ENCODE measurements at places on chromosomes 2 and 18.
A peak's percentile ranks its signal among the peaks of the same experiment; 100 is the strongest.

GRCh38 chr18:22694954-22695353, 238.2 kb upstream of the RBBP8 start:
- no peak for DNase-seq

- DNase-seq: no peak
Observed at GRCh38 chr18:48161911-48162698, 231.6 kb upstream of the SMAD2 start.

- no peak for DNase-seq
Observed at GRCh38 chr2:2568411-2568810, 237.3 kb upstream of the MYT1L start.

GRCh38 chr2:42371611-42372473, 10.8 kb upstream of the COX7A2L start:
- no peak for DNase-seq

GRCh38 chr2:232893834-232894233, 23.8 kb downstream of the SNORC start:
- DNase-seq: no peak

DNA sequence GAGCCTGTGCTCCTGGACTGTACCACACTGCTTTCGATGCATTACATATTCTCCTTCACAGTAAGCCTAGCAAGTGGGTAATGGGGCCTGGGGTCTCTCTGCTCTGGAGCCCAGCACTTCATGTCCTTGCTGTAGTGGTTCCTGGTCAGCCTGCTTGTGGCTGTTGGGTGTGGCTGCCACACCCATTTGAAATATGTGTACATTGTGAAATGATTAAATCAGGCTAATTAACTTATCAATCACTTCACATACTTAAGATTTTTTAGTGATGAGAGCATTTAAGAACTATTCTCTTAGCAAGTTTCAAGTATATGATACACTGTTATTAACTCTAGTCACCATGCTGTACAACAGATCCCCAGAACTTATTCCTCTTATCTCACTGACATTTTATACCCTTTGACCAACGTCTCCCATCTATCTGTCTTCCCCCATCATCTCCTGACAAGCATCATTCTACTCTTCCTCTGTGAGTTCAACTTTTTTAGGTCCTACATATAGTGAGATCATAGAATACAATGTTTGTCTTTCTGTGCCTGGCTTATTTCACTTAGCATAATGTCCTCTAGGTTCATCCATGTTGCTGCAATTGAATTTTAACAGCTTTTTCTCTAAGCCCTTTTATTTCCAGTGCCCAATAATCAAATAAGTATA, 92.1 kb downstream of the LYPD6 start:
- DNase-seq: no peak

GRCh38 chr2:195675783-195676427, 18.9 kb downstream of the SLC39A10 start:
- DNase-seq: no peak

DNA sequence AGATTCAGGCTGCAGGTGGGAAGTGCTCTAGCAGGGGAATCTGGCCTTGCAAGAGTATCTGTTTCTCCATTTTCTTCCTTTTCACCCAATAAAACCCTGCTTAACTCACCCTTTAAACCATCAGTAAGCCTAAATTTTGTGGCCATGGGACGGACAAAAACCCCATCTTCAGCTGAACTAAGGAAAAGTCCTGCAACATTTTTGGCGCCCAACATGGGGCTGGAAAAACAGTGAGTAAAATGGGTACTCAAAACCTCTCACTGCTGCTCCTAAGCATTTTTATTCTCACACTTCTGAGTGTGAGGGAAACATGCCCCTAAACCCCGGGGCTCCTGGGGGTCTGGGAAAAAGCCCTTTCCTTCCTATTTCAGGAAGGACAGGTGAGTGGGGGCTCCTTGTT, 414.3 kb downstream of the ZNF804A start:
- DNase-seq: peak; percentile 9

DNA sequence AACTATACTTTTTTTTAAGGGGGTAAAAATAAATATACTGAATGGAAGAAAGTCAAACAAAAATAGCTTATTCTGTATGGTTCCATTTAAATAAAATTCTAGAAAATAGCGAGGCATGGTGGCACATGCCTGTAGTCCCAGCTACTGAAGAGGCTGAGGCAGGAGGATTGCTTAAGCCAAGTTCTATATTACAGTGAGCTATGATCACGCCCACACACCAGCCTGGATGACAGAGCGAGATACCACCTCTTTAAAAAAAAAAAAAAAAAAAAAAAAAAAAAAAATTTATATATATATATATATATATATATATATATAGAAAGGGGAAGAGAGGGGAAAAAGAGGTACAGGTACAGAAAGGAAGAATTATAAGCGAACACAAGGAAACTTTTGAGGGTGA, 77.7 kb downstream of the MEMO1 start:
- DNase-seq: no peak

DNA sequence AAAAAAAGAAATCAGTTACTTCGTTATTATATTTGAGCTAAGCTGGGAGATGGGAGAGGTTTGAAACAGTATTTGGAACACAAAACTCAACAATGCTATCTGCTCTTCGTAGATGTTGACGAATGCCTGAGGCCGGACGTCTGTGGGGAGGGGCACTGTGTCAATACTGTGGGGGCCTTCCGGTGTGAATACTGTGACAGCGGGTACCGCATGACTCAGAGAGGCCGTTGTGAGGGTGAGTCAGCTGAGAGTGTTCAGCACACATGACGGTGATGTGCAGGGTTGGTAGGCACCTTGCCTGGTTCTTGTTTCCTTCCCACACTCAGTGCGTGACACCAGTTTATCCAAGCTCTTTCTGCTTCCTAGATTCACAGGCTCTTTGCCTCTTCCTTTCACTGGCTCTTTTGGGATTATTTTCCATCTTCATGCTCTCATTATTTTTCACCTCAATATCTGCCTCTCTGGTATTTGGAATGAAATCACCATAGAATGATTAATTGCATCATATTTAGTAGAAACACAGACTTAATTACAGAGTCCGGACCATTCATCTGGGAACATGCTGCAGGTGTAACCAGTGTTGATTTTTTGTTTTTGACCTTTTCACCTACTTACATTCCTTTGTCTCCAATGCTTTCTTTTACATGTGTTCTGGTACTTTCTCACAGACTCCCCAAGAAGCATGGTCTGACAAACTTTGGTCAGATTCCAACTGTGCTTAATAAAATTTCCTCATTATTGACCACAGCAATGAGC, 200.6 kb upstream of the RASGRP3 start:
- peak; percentile 96 for DNase-seq

- no peak for DNase-seq
Observed at GRCh38 chr2:69582582-69583176, 60.9 kb downstream of the AAK1 start.

- no peak for DNase-seq
Observed at GRCh38 chr2:31524592-31524991, 56.1 kb downstream of the SRD5A2 start.

DNA sequence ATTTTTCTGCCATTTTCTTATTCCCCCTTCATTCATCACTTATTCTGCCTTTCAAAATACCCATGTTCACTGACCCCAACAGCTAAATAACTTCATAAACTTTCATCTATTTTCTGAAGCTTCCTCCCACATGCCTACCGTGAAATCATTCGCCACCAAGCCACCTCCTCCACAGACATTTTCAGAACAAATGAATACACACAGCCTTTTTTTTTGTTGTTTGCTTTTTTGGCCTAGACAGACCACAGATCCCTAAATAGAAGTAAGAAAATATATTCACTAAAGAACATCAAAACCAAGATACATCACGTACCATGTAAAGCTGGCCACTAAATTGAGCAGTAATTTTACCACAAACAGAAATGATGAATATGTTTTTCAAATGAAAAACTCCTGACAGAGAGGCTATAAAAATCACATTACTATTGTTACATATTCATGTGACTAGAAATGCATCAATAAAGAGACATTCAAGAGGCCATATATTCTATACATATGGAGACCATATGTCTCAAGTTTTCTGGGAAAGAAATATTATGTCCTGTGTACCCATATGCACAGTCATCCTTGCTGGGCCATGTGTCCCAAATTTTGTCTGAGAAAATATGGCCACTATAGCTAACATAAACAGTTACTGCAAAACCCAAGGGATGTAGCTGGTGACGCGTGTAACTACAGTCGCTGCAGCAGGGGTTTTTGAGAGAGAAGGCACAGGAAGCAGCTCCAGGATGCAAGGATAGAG, 200.3 kb downstream of the FBXO15 start:
- DNase-seq: no peak

GRCh38 chr18:26089293-26090129, 902 bp downstream of the SS18 start:
- no peak for DNase-seq

- no peak for DNase-seq
Observed at GRCh38 chr2:3585261-3586109, 9.4 kb upstream of the COLEC11 start.

- no peak for DNase-seq
Observed at GRCh38 chr2:157059036-157059435, 198.5 kb upstream of the GALNT5 start.

DNA sequence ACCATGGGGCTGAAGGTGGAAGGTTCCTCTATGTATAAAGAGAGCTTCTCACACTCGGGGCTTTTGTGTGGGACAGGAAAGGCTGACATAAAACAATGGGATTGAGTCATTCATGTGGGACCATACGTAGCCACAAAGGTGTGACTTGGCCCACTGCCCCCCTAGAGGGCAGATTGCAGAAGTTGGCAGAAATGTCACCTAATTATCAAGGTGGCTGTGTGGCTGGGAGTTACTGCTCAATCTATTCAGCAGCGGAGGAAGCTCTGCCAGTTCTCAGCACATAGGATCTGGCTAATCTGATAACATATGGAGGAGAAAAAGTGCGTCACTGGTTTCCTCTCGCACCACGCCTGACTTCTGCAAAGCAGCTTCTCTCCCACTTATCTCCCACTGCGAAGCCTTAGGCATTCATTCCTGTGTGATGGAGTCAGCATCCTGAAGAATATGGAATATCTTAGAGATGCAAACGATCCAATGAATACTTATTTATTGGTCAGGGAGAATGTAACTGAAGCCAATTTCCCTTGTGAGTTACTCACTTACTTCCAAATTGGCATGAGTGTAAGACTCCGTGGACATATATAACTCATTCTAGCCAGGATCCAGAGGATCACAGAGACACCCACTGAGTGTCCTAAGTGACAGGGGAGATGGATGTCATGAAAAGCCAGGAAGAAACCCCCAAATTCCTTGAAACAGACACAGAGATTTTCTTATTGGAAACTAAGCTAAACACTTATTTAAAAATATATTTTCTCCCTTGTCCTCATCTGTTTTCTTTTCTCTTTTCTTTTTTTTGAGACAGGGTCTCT, 344.8 kb downstream of the TGIF1 start:
- DNase-seq: peak; percentile 93

GRCh38 chr2:120758181-120759144, 22.8 kb downstream of the GLI2 start:
- no peak for DNase-seq

DNA sequence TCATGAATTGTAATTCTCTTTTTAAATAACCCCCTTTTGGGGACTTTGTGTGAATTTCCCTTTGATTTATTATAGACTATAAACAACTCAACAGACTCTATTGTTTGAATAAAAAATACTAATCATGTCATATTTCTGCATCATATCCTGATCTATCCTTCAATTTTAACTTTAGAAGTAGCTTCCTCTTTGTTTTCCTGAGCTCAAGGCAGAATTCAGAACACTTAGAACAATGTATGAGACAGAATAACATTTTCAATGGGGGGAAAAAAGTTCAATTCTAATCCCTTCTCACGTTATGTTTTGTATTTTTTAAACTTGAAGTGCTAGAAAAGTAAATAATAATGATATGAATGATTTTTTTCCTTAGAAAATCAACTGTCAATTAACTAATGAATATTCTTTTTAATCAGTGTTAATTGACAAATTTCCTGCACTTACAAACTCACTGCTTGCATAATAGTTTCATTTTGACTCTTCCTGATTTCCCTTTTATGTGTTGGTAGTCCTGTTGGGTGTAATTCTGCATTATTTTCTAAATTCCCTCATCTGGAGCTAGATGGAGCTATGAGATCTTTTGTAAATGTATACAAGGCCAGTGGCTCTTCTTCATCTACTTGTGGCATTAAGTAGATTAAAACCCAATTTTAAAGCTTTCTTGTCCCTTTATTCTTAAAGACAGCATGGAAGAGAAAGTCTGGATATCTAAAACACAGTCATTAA, 326.1 kb downstream of the PARD3B start:
- peak; percentile 76 for DNase-seq

- no peak for DNase-seq
Observed at GRCh38 chr2:242020196-242021004, 150.9 kb downstream of the RTP5 start.

DNA sequence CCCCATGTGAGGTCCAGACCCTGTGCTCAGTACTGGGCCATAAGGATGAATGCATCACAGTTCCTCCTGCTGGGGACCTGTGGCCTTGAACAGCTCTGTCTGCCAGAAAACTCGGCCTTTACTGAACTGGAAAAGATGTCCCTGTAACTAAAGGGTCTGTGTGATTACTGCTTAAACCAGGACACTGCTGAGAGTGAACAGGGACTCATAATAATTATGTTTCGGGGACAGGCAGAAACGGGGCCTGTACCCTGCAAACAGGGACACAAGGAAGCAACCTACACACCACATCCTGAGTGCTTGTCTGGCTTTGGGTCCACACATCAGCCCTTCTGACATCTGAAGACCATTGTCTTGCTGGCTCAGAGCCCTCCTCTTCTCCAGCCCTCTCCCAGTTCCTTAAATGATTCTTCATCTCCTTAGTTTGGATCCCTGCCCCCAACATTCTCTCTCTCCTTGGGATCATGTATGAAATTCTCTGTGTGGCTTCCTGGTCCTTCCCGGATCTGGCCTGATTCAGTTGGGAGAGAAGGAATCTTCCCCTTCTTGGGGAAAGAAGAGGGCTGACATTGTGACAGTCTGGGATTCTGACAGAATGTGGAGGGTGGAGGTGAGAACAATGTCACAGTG, 248.0 kb downstream of the MYCN start:
- DNase-seq: no peak

DNA sequence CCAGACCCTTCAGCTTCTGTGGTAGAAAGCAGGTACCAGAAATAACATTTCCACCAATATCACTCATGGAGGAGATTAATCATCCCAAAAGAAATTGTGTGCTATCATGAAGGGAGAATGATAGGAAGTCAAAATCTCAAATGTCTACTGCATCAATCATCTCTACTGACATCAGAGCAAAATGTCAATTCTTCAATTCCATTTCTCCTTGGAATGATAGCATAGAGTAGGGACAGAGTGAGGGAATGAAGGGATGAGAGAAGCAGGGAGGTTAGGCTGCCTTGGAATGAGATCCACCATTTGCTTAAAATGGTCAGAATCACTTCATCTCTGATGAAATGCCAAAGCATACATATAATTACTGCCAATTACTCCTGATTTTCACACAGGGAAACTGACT, 371.8 kb upstream of the ACVR2A start:
- no peak for DNase-seq

- no peak for DNase-seq
Observed at GRCh38 chr18:9700261-9700796, 7.8 kb upstream of the RAB31 start.

DNA sequence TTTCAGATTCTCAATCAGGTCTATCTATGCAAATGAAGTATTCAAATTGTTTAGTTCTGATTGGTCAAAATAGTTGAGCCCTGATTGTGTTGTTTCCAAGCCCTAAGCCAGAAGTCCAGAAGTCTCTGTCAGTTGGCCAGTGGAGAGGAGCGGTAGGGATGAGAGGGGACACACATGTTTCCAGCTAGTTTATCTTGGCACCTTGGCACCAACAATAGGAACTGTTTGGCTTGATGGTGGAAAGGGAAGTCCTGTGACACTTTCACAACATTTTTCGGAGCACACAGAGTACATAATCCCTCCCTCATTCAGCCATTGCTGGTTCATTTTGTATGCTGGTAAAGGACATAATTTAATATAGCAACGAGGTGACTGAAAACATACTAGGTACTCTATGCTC, 1661.6 kb downstream of the SUCLG1 start:
- no peak for DNase-seq

All from glomerular endothelial cell (primary cell).